Vagina (tissue), 2 donors: ENCODE measurements at places on chromosomes 5 and 9.

GRCh38 chr5:68290260-68290674 lies 74.7 kb downstream of the PIK3R1 start:
- DNase-seq: no peak

- DNase-seq: no peak
Observed at GRCh38 chr5:126871441-126871840, 94.5 kb downstream of the LMNB1 start.

DNA sequence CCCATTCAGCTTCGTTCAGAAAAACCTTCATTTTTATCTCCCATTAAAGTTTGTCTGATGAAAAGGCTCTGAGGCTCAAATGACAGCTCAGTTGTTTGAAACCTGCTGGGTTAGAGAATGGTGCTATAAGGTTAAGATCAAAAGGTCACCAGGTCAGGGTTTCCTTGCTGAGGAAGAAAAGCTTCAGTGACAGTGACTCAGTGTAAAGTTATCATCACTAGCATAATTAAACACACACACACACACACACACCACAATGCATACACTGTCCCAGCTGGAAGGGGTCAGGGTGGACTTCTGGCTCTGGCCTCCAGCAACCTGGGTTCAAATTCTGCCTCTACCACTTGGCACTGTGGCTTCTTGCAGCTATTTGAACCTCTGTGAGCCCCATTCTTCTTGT lies 281.1 kb downstream of the DOCK8 start:
- no peak for DNase-seq

DNA sequence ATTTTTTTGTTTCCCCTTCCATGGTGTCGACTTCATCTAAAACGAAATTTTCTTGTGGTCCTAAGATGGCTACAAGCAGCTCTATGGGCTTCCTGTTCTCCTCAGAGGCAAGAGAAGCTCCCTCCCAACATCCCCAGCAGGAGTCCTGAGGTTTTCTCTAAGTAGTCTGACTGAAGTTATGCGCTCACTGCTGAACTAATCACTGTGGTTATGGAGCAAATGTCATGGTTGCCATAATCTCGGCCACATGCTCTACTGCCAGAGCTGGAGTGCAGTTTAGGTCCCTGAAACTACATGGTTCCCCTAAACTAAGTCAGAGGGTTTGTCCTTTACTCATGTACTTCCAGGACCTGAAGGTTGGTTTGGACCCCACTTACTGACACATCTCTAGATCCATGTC lies 68.0 kb upstream of the MAMDC2 start:
- no peak for DNase-seq
